ENCODE measurements at places on chromosomes 2 and 18. TPM values are rescaled to one million over a fixed set of nuclear protein-coding genes. Genes with fewer than 3 reads are reported as not detected.

ZBTB7C gene
- total RNA-seq, result 5.6 TPM

DNA sequence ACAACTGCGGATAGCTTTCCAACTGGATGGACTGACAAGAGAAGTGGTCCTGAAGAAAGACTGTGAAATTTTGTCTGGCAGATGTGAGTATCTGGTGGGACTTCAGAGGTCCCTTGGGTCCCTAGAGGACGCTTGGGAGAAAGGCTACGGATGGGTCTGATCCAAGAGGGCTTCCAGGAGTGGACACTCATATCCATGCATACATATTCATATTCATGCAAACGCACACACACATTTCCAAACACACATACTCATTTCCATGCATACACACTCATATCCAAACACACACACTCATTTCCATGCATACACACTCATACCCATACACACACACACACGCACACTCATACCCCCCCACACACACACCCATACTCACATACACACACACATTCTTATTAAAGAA, 200.2 kb upstream of the DDX18 start:
- no peak for DNase-seq

ZDBF2 gene
- 8.5 TPM for total RNA-seq

UGT1A10 gene
- total RNA-seq, result not detected

DNA sequence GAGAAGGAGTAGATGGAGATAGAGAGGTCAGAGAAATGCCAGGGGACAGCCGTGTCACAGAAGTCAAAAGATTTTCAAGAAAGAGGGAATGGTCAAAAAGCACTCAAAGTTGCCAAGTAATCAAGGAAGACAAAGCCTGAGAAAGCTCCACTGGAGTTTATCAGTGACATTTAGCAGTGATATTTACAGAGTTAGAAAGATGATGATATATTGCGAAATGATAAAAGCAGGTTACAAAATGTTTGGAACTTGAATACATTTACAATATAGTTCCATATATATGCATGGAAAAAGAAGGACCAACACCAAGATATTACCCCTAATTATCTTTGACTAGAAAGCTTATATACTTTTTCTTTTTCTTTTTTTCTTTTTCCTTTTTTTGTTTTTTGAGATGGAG, 20.4 kb downstream of the ZNF2 start:
- no peak for DNase-seq

NEUROD1 gene
- total RNA-seq, result not detected

DNA sequence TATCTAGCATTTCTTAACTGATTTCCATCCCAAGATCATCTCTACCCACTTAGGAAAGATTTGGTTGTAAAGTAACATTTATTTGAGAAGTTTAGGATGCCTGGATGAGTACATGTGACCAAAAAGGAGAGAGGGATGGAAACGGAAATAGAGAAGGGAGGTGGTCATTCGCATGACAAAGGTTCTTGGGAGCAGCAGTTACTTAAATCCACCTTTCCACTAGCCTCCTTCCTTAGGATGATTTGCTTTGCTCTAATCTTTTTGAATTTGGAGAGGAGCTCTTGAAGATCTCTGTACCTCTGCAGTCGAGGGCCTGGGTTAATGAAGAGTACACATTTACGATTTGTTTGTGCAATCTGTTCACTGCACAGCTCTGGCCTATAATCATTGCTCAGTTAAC, 623.5 kb downstream of the EPHA4 start:
- no peak for DNase-seq

DNER gene
- 6.2 TPM for total RNA-seq

TXNDC2 gene
- not detected for total RNA-seq

DNA sequence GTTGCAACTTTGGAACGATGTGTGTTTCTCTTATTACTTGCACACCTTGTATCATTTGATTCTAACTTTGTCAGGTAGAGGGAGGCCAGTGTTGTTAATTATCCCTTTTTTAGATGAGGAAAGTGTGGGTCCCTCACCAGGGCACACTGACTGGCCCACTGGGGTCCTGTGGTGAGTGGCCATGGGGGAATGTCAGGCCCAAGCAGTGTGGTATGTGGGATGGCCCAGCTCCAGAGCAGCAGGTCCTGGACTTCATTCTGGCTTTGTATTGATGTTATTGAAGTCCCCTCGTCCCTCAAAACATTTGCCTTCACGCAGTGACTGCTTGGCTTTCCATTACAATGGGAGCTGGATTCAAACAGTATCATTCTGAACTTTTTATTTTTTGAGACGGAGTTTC, 11.7 kb downstream of the NCK2 start:
- no peak for DNase-seq

NEB gene
- total RNA-seq, result 30.5 TPM

DNA sequence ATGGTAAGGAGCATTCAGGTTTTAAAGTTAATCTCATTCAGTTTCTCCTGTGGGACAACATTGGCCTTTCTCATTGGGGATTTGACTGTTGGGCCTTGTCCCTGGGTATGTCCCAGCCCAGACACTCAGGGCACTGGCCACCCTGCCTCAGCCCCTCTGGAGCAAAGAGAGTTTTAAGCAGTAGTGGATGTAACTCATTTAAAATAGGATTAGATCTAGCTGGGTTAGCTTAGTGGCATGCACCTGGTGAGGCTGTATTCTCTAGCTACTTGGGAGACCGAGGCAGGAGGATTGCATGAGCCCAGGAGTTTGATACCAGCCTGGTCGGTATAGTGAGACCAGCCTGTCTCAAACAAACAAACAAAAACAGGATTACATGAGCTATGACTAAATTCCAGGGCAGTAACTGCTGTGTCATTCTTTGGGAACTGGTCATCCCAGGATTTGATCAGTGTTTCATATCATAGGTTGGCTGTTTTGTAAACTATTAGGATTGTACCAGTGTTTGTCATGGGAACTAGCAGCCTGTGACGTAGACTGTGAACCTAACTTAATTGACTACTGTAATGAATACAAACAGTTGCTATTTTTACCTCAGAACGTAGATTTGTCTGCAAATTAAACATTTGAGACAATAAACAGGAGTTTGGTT, 12.5 kb downstream of the INPP4A start:
- no peak for DNase-seq

CDCA7 gene
- total RNA-seq, result 0.29 TPM

ITGAV gene
- 140 TPM for total RNA-seq

DNA sequence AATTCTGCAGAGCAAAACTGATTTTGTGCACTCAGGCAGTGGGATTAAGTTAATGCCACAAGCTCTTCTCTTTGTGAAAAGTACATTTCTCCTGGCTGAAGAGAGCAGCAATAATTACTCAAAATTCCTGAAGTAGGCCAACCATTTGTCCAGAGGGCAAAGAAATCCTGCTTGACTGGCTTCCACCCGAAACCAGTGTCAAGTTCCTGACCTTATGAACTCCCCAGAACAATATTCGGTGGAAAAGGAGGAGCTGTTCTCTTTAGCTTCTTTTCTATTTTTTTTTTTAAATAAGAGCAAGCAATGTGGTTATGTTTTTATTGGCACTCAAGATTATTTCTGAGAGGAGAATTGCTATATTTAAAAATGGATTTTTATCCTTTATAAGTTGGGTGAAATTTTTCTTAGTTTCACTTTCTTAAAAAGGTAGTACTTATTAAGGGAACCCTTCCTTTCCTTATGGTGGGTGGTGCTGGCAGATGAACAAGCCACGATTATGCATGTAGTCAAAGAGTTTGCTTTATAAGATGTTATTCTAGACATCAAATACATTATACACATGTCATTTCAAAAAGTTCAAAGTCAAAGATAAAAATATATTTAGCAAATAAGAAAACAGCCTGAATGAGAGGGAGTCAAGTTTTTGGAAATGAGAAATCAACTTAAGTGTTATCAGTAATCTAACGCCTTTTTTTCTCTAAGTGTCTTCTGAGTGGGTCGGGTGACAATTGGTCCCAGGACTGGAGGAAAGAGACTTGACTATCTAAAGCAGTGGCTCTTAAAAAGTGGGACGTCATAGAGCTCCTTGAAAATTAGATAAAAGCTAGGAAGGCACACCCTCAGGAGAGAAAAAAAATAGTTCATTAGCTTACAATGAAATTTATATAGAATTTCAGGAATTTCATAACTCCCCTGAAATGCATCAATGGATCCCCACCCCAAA, 194.5 kb downstream of the IKZF2 start:
- no peak for DNase-seq

REG3G gene
- not detected for total RNA-seq

CHST9 gene
- 1.0 TPM for total RNA-seq

GRCh38 chr2:220705678-220706077, 866.4 kb downstream of the EPHA4 start:
- no peak for DNase-seq

PAX3 gene
- 0.84 TPM for total RNA-seq

TSPYL6 gene
- total RNA-seq, result not detected

- no peak for DNase-seq
Observed at GRCh38 chr18:62914871-62915392, 199.6 kb downstream of the PHLPP1 start.
